ENCODE measurements at places on chromosomes 1 and 21. TPM values are rescaled to one million over a fixed set of nuclear protein-coding genes. Genes with fewer than 3 reads are reported as not detected.

JAM2 gene
- 0.29 TPM for total RNA-seq

MYOG gene
- total RNA-seq = not detected

CDC42BPA gene
- total RNA-seq = 1.0 TPM

DNA sequence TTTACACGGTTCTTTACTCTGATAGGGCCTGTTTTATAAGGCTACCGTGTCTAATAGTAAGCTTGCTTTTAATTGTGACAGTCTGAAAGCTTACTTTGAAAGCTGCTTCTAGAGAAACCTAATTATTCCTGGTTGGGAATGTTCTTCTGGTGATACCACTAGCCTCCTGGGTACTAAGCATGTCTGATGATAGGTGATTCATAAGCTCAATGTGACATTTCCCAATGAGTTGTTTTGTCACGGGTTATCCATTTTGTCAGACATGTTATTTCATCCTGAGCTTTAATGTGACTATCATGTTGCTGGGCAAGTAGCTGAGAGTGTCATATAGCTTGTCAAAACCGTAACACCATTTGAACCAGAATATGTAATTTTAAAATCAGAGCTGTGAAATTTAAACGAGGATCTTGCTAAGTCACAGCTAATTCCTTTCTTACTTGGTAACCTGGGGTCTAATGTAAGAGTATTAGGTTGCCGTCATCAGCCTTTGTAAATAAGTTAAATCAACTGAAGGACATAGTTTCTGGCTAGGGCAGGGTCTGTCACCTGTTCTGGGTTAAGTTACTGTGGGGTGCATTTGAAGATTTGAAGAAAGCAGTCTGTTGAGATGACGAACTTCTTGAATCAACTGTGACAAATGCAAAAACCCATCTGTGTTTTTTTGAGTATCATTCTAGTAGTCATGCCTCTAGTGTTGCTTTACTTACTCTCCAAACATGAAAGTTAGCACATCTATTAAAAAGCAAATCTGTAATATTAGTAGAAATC is 529.2 kb downstream of the USP25 start:
- no peak overlapping the region for H3K4me3 ChIP-seq
- H3K27ac ChIP-seq = no peak overlapping the region
- H3K4me1 ChIP-seq = no peaks in the 10 kb centered on the region
- no peak for DNase-seq
- H3K27me3 ChIP-seq = no peaks in the 10 kb centered on the region
- H3K36me3 ChIP-seq = no peaks in the 10 kb centered on the region

- no peak overlapping the region for H3K27ac ChIP-seq
- no peaks in the 10 kb centered on the region for H3K36me3 ChIP-seq
- H3K4me1 ChIP-seq = no peaks in the 10 kb centered on the region
- H3K4me3 ChIP-seq = no peak overlapping the region
- H3K27me3 ChIP-seq = no peaks in the 10 kb centered on the region
These were observed 346.1 kb downstream of the OMA1 start for GRCh38 chr1:58200437-58200836.

Measured in activated T-helper 1 cell treated with anti-CD3 and anti-CD28 coated beads, Interleukin-12 subunit alpha, Interleukin-12 subunit beta, Interleukin-2, Interleukin-4 antibody, amounts not matched to agents 30 ng/mL and 10 ng/mL and 1 ng/mL, durations not matched to agents 14 hours and 24 hours and 36 hours (primary cell).